ENCODE measurements at places on chromosomes 5 and 9.

GRCh38 chr5:160979385-160979784, 127.4 kb upstream of the ATP10B start:
- no peak for DNase-seq

GRCh38 chr9:100170556-100170955, 71.5 kb downstream of the INVS start:
- no peak for DNase-seq

- DNase-seq = no peak
Measured at GRCh38 chr5:149857499-149857898, 87.1 kb downstream of the PDE6A start.

DNA sequence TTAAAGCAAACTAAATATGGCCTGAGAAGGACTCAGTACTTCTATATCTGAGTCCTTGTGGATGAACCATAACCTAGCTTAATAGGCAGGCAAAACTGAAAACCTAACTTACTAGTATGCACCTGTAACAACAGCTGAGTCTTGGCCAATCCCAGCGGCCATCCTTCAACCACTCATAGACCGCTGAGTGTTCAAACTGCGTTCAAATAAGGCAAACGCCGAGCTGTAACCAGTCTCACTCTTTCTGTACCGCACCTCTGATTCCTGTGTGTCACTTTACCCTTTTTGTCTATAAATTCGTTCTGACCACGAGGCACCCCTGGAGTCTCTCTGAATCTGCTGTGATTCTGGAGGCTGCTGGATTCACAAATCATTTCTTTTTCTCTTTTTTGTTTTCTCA, 170.5 kb downstream of the COL23A1 start:
- DNase-seq = no peak

DNA sequence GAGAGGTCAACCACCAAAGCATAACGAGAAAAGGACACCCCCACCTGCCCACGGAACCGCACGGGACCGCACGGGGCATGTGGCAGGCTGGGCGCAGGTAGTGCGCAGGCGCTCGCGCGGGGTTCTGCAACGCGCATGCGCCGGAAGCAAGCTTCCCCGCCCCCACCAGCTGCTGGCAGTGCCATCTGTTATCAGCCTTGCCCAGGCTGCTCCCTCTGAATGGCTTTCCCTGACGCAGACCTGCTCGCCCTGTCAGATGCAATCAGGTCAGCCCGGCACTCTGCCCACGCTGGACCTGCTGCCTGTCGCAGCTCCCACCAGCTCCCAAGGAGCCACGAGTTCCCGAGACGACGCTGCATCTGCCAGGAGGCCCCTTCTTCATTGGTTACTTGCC, 22.8 kb downstream of the PTCH1 start:
- DNase-seq = no peak

- no peak for DNase-seq
Measured at GRCh38 chr9:133951265-133951664, 40.9 kb downstream of the VAV2 start.

- no peak for DNase-seq
Measured at GRCh38 chr9:132457504-132458236, 47.7 kb downstream of the CFAP77 start.

- no peak for DNase-seq
Measured at GRCh38 chr5:92678640-92679039, 902.4 kb downstream of the NR2F1-AS1 start.

- DNase-seq = no peak
Measured at GRCh38 chr5:5470933-5471332, 48.5 kb downstream of the ICE1 start.

All from left lung (tissue), 14 donors.